ENCODE measurements at places on chromosomes 1 and 21. TPM values are rescaled to one million over a fixed set of nuclear protein-coding genes. Genes with fewer than 3 reads are reported as not detected.

DNA sequence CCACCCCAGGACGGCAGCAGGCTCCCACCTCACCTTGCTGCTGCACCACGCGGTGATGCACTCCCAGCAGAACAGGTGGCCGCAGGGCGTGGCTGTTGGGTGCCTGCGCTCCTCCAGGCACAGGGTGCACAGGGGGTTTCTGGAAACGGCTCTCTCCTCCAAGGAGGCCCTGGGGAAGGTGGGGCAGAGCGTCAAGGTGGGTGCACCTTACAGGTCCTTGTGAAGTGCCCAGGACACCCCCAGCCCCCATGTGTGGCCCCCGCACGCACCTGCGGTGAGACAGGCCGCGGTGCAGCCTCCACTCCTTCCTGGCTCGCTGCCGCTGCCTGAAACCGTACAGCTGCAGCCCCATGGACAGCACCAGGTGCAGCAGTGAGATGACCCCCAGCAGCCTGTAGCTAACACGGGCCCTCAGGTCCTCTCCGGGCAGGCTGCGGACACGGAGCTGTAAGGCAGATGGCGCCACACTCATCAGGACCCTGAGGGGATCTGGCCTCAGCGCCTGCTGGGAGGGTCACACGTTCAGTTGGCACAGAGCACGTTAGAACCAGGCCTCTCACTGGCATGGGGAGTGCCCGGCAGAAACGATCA is 5.8 kb downstream of the PEX10 start:
- H3K36me3 ChIP-seq: no peaks in the 10 kb centered on the region
- no peaks in the 10 kb centered on the region for H3K4me1 ChIP-seq
- no peak for DNase-seq
- H3K27ac ChIP-seq: no peak overlapping the region
- H3K27me3 ChIP-seq: no peaks in the 10 kb centered on the region

GRCh38 chr1:191709215-191709614 is 449.0 kb upstream of the RGS18 start:
- H3K4me3 ChIP-seq: no peak overlapping the region
- H3K27ac ChIP-seq: no peak overlapping the region
- no peaks in the 10 kb centered on the region for H3K36me3 ChIP-seq
- DNase-seq: no peak

DNA sequence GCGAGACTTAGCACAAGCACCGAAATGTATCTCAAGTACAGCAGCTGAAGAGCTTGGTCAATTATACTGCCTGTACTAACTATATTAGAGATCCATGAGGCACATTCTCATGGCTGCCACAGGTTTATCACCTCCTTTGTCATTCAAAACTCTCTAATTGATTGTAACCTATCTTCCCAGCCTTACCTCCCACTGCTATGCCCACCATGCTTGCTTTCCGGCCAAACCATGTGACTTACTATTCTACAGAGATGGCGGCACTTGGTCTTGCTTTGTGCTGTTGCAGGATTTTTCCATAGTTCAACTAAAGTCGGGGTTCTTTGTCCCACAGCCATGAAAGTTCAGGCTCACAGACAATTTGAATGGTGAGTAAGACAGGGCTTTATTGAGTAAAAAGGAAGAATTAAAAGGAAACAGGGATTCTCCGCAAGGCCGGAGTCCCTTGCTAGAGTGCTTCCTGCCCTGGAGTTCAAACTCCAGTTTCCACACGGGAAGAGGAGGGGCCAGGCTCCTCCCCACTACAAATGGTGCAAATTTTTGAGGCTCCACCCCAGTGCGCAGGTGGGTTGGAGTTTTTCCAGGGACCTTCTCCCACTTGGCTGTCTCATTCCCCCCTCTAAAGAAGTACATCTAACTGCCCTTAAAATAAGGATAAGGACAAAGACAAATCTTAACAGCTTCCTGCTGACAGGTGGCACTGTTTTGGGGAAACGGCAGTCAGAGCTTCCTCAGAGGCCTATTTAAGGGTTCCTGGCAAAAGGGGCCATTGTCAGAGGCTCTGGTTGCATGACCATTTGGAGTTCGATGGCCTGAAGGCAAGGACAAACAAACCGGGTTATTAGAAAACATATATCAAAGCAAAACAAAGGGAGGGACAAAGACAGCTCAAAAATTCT is 28.7 kb downstream of the FMO2 start:
- H3K4me3 ChIP-seq: no peak overlapping the region
- H3K27ac ChIP-seq: no peak overlapping the region
- no peaks in the 10 kb centered on the region for H3K36me3 ChIP-seq

- H3K4me1 ChIP-seq: peaks cover 15% of the 10 kb centered on the region
- H3K27me3 ChIP-seq: no peaks in the 10 kb centered on the region
- no peaks in the 10 kb centered on the region for H3K36me3 ChIP-seq
- H3K4me3 ChIP-seq: peak overlapping the region; percentile 48
Measured at GRCh38 chr1:54542962-54543539, 5.0 kb upstream of the ACOT11 start.

GRCh38 chr1:117034791-117035290 is 25.3 kb upstream of the TTF2 start:
- no peak overlapping the region for H3K4me3 ChIP-seq
- no peak overlapping the region for H3K27ac ChIP-seq

DNA sequence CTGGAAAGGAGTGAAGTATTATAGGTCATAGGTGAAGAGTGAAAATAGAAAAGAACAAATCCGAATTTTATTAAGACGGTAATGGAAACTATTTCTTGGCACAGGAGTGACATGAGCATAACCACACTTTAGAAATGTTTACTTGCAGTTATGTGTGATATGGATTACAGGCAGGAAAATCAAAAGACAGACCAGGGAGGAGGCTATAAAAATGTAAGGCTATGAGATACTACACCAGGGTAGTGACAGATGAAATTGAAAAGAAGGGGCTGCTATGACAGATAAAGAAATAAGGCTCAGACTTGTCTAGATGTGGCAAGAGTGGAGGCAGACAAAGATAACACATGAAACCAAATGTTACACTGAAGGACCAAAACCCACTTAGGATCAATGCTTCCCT is 31.7 kb downstream of the GPATCH2 start:
- DNase-seq: no peak
- H3K27me3 ChIP-seq: no peaks in the 10 kb centered on the region
- H3K27ac ChIP-seq: no peak overlapping the region
- no peak overlapping the region for H3K4me3 ChIP-seq
- H3K36me3 ChIP-seq: no peaks in the 10 kb centered on the region

DNA sequence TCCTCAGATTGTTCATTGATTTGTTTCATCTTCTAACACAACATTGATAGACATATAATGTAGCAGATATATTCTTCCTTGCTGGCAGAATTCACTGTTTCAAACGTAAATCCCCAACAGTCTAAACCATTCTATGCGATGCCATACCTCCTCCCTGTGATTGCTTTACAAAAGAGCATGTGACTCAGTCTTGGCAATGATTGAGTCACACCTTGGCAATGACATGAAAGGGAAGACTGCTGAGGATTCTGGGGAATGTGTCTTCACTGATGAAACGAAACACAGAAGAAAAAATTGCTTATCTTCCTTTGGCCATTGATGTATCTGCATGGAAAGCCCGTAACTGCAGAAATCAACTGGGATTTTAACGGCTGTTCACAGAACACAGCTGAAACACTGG is 409.6 kb upstream of the ZRANB2 start:
- DNase-seq: no peak
- no peaks in the 10 kb centered on the region for H3K4me1 ChIP-seq
- no peak overlapping the region for H3K4me3 ChIP-seq

The CYP4X1 gene
- total RNA-seq: 3.5 TPM

The LIN9 gene
- total RNA-seq: 3.8 TPM

All from uterus (tissue), 4 donors.